ENCODE measurements at places on chromosomes 5 and 9.

- DNase-seq = no peak
Observed at GRCh38 chr5:122996091-122996490, 40.4 kb downstream of the PPIC start.

DNA sequence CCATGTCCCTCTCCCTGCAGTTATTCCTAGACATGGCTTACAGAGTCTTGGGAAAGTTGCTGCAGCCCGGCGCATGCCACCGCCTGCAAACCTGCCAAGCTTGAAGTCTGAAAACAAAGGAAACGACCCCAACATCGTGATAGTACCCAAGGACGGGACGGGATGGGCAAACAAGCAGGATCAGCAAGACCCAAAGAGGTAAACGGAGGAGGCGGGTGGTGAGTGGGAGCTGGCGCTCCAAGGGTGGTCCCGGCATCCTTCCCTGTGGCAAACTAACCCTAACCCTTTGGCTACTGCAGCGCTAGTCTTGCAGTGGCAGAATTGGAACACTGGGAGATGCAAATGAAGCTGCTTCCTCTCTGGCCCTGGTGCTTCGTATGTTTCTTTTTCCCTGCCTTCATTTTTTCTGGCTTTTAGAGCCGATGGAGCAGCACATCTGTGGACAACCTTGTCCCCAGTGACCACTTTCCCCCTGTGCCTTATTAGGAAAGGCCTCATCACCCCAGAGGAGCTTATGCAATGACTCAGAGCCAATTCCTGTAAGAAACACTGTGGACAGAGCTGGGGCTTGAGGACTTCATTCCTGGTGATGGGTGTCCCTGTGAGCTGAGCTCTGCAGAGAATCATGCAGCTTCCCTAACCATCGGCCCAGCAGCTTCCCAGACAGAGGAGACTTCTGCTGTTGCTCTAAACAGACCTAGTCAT is 38.9 kb downstream of the PRRC2B start:
- DNase-seq = peak; percentile 92

DNA sequence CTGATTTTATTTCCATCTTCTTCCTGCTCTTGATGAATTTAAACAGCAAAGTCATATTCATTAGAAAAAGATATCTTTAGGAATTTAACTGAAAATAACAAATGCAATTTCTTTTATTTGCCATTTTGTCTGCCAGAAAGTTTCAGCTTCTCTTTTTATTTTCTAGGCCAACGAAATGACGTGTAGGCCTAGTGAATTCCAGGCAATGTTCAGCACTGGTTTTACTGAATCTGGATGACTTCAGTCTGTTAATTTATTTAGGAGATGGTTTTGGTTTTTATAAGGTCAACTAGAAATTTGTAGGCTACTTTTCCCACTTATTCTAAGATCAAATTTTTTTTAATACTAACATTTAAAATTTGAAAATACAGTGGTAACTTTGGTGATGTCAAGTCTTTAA is 129.1 kb upstream of the VCAN start:
- DNase-seq = peak; percentile 15

DNA sequence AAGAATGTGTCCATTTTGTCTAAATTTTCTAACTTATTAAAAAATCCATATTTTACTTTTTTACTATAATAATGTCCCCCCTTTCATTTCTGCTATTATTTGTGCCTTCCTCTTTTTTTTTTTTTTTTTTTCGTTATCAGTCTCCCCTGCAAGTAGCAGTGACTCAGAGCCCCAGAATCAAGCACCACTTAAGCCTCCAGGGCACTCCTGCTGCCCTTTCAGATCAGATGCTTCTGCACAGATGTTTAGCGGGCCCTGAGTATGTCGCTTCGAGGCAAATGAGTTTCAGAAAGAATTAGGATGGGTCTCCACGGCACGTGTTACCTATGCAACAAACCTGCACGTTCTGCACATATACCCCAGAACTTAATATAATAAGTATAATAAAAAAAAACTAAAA is 11.7 kb downstream of the MED7 start:
- DNase-seq = no peak

- DNase-seq = peak; percentile 69
Observed at GRCh38 chr5:55151923-55152842, 7.8 kb upstream of the GPX8 start.

- DNase-seq = no peak
Observed at GRCh38 chr5:20694121-20694520, 706.1 kb upstream of the CDH18 start.

- peak; percentile 80 for DNase-seq
Observed at GRCh38 chr9:129495620-129496472, 125.1 kb downstream of the C9orf50 start.

GRCh38 chr5:98458004-98458403 is 315.5 kb upstream of the RGMB start:
- peak; percentile 66 for DNase-seq

All from AG10803 (cell line).